Activated CD4-positive, alpha-beta memory T cell treated with anti-CD3 and anti-CD28 coated beads, Interleukin-2, amount 10 ng/mL, durations not matched to agents 7 days and 5 days (primary cell): ENCODE measurements at places on chromosomes 11 and 22. TPM values are rescaled to one million over a fixed set of nuclear protein-coding genes. Genes with fewer than 3 reads are reported as not detected.

GRCh38 chr11:78715639-78716311, 141.1 kb upstream of the NARS2 start:
- peak; percentile 43 for DNase-seq

- no peak for DNase-seq
These were observed 23.1 kb downstream of the TTLL1 start for GRCh38 chr22:43066134-43066533.

DNA sequence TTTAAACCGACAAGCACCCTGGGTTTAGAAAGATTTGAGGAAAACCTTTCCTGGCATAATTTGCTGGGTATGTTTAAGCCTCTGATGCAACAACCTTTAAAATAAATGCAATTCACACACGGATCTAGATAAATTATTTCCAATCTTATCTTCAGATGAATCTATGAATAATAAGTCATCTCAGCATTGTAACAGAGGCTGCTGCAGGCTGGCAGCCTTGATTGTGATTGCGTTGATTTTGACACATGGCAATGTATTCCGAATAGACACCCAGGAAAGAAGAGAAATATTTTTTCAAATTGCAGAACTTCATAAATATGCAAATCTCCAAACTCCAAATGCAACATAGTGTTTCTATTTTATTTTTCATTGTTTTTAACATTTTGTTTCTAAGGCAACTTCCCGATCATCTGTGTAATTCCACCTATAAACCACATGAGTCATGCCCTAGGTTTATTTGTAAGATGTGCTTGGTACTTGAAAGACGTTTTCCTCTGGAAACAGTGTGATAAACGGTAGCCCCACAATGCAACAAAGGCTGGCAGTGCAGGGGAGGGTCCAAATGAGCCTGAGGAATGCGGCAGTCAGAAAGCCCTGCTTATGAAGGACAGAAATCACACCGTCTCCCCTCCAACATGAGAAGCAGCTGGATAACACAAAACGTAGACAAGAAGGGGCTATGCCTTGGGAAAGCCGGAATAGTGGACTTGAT, 359.0 kb downstream of the BRD1 start:
- no peak for DNase-seq

DNA sequence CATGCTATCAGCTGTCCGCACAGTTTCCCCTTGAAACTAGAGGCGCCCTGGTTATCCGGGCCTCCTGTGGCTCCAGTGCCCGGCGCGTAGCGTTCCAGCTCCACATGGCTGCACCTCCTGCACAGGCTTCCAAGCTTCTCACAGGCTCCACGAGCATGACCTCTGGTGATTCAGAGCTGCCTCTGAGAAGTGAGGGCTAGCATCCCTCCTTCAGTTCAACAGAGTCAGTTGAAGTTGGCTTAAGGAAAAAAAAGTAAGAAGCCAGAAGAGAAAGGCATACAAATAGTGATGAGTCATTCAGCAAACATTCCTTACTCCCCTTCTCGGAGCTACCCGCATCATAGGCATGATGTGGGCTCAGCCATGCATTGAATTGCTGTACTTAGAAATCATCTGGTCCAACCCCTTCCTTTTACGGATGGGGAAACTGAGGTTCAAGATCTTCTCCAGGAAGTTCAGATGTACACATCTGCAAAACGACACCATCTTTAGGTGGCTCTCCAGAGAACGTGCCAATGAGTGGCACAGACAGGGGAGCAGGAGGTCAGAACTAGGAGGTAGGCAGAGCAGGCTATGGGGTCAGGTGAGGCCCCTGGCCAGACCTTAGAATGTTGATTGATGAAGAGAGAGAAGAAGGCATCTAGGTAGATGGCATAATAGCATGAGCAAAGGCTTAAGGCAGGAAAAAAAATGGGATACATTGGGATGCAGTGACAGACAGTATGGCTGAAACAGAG, 216.3 kb upstream of the TBCEL start:
- DNase-seq, result no peak

DNA sequence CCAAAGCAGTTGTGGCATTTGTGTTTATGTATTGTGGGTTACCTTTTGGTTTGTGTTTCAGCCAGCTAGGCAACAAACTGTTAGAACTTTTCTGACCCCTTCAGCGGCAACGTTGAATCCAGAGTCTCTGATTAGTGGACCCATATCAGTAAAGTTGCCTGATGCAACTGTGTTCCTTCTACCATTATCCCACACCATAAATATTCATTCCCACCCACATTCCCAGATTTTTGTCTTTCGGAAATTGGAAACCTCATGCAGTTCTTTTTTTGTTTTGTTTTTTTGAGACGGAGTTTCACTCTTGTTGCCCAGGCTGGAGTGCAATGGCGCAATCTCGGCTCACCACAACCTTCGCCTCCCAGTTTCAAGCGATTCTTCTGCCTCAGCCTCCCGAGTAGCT, 30.7 kb upstream of the RBX1 start:
- DNase-seq, result no peak

The MAJIN gene
- 0.33 TPM for total RNA-seq

The ZP1 gene
- 0.18 TPM for total RNA-seq

The PTPRCAP gene
- total RNA-seq, result 401 TPM
